NCI-H1092 (cell line): ENCODE measurements at places on chromosomes 12 and 14.

GRCh38 chr12:52632656-52633055 is 14.3 kb upstream of the KRT73 start:
- no peak for DNase-seq

- peak; percentile 22 for DNase-seq
Measured at GRCh38 chr12:97556302-97556779, 93.7 kb downstream of the RMST start.

DNA sequence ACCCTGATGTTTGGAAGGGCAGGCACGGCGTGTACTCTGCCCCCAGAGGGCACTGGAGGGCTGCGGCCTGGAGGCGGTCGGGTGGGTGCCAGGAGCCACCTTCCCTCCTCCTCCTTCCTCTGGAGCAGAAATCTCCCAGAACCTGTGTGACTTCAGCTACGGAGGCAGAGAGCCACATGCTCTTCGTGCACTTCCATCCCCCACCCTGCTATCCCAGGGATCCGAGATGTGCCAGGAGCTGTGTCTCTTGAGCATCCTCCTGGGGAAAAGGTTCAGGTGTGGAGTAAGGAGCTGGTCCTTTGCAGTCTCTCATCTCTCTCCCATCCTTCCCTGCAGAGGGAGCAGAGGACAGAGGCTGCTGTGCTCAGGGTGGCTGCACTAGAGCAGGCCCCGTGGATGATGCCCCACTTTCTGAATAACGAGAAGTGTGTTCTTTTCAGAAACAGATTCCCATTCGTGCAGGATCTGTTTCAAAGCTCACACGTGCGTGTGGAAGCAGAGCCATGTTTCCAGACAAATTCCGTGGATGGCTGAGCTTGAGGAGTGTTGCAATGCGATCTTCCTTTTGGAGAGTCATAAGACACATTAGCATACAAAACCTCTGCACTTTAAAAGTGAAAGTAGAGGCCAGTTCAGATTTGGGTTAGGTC is 162.9 kb downstream of the ADGRD1 start:
- DNase-seq: no peak

DNA sequence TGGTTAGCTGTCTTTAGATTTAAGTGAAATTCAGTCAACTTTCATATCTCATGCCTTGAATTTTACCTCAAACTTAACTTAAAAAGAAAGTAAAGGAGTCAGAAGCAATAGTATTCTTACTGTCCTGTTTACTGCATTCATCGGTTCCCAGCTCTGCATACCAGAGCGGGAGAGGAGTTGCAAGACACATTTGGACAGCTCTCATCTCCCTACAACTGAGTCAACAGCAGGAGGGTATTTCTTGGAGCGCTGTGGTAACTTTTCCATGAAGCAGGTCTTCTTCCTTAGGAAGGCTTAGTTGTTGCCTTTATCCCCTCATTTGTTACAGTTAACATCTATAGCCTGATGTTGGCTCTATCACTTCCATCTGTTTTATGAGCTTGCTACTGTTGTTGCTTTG is 65.1 kb downstream of the TRMT5 start:
- DNase-seq: no peak

DNA sequence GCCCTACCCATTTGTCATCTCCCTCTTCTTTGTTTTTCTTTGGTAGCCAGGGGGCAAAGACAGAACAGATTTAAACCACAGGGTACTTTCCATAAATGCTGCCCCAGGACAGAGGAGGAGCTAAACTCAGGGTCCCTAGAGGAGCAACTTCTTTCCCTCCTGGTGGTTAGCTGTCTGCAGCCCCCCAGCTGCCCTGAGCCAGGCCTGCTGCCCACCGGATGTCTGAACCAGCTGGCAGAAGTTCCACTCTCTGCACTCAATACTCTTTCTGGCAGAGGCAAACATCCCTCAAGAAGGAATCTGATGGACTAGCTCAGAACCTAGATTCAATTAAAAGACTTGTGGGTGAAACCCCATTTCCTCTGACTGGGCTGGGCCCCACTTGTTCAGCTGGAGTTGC is 10.7 kb downstream of the VDR start:
- no peak for DNase-seq

- DNase-seq: no peak
Measured at GRCh38 chr12:10705655-10706054, 17.5 kb downstream of the YBX3 start.

- no peak for DNase-seq
Measured at GRCh38 chr12:22313963-22314330, 20.6 kb downstream of the ST8SIA1 start.

DNA sequence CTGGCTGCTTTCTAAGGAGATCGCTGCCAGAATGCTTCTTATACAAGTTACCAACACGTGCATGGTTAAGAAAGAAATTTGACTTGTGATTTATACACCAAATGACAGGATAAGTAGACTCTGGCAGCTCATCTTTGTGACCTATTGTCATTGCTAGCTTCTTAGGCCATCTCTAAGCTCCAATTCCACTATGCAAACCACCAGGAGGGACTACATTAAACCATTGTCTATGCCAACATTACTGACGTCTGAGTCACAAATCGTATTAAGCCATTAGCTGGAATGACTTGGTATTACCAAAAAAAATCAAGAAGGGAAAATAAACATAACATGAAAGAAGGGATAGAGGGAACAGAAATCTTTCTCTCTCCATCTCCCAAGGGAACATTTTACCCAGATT is 15.8 kb upstream of the VPS33A start:
- DNase-seq: no peak

DNA sequence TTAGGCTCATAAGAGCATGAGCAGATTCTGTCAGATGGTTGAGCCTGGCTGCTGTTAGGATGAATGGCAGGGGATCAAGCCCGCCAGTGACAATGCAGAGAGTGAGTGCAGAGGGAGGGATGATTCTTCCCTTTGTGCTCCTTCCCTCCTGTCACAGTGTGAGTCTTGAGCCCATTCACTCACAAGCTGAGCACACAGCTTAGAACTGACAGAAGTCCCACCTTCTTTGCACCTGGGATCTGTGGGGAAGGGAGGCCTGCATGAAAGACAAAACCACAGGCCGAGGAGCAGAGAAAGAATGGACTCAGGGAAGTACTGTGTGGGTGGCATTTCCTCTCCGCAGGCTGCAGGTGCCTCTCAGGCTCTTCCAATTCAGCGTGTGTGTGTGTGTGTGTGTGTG is 160.6 kb downstream of the KCNA5 start:
- DNase-seq: no peak

GRCh38 chr14:59176765-59177164 is 11.7 kb upstream of the DAAM1 start:
- DNase-seq: no peak

DNA sequence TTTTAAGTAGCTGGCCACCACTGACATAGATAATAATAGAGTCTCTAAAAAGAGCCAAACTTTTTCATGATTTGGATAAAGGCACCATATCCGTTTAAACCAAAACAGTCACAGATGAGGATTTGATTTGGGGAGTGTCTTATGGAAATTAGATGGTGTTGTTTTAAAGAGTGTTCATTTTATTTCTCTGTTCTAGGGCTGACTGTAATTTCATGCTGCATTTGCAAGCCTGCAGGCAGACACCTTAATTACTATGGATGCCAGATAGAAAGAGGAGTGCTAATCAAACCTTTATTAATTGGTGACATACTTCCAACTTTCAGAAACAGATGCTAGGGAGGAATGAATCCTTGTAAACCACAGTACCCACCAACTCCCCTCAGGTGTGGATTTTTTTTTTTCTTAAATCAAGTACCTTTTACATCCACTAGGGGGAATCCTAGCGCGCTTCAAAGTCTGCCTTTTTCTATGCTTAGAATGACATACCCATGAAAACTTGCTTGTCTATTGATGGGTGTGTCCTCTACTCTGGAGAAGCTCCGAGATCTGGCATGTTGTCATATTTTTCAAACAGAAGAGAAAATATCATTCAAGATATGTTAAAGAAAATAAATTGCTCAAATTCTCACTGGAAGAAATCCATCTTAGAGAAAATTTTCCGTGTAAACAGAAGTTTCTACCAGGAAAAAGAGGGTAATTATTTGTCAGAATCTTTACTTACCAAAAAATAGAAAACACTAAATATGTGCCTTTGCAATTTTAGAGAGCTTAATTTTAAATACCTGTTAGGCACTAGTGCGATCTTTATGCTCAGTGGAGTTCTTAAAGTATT is 14.2 kb upstream of the PLXNC1 start:
- peak; percentile 7 for DNase-seq

GRCh38 chr12:20101046-20101445 is 267.3 kb upstream of the PDE3A start:
- no peak for DNase-seq

- no peak for DNase-seq
Measured at GRCh38 chr14:59098377-59098776, 90.1 kb upstream of the DAAM1 start.

- DNase-seq: no peak
Measured at GRCh38 chr12:43728117-43728516, 30.5 kb downstream of the PUS7L start.

DNA sequence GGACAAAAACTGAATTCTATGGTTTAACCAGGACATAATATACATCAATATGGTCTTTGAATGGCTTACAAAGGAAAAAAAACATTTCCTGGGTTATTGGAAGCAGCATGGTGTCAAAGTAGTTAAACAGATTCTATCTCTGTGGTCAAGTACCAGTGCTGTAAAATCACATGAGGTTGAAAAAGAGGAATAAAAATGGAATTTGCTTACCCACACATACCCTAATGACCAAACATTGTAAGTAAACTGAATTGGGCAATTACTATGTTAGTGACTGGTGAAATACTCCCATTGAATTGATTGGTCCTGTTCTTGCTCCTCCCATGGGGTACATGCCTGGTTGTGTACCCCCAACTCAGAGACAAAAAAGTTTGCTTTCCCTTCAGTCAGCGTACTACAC is 19.6 kb downstream of the IFNG start:
- no peak for DNase-seq

DNA sequence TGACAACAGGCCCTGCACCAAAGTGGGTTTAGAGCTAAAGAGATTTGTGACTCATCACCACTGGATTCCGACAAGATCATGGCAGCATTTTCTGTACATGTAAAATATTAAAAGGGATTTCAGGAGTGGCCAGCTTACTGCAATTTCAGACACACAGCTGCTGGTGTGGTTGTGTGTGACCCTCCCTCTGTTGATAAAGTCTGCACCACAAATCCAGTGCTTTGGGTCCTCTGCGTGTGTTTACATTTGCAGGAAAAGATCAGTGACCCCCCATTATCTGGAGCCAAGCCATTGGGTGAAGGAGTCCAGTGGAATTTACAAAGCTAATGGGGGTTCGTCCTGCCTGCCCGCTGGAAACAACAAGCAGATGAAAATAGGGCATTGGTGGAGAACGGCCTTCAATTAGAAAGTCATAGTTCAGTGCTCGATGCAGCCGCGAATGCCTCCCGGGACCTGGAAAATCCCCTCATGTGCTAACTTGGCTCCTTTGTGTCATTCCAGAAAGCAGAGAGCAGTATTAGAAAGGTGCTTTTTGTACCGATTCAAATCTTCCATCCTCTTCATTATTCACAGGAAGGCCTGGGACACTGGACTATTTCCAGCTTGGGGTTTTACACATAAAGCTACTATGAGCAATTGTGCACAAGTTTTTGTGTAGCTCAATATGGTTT is 188.5 kb upstream of the TMEM132C start:
- no peak for DNase-seq

DNA sequence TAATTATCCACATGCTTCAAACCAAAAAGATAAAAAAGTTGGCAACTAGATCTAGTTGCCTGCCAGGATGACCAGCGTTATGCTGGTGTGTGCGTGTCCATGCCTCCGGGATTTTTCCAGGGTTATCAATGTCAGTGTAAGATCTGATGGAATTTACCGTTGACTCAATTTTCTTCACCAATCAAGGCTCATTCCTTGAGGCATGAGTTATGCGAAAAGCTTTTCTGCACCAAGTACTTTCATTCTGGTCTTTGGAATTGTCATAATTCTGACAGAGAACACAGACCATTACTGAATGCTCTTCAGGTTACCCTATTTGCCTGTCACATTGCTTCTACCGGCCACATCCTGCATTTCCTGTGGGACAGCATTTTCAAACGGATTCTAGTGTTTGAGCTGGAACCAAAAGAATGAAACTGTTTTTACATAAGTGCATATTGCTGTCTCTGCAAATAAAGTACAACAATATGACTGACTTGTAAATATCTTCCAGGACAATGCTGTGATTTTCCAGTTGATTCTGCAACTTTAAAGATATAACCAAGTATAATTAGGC is 91.8 kb downstream of the DUSP16 start:
- DNase-seq: no peak

DNA sequence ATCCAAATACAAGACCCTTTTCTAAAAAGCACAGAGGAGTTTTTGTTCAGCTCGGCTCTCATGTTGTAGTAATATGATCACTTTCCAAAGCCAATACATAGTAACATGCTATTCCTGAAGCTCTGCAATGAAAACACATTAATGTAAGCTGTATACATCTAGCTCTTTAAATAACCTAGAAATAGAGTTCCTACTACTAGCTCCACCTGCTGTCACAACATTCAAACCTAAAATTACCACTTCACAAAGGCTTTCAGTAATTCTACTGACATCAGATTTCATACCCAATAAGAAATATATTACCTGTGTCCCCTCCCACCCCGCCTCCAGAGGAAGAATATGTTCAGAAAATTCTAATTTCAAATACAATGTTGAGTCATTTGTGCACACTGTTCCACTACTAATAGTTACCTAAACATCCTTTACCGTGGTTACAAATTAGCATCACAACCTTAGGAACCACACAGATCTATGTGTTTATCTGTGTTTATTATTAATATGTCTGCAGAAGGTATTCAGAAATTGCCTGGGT is 17.8 kb downstream of the EFCAB11 start:
- no peak for DNase-seq

DNA sequence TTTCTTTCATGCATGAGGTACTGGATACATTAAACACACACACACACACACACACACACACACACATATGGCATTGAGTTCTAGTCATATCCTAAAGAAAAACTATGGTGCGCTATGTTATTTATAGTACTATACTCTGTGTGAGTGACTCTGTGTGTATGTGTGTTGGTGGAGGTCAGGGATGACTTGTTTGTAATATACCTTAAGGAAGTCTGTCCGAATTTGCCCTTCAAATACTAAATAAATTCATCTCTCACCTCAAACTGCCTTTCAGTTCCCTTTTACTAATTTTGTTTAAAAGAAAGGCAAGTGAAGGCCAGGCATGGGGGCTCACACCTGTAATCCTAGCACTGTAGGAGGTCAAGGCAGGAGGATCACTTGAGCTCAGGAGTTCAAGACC is 2.1 kb upstream of the AKAP5 start:
- DNase-seq: no peak

- no peak for DNase-seq
Measured at GRCh38 chr12:116609319-116610114, 50.3 kb downstream of the MAP1LC3B2 start.

GRCh38 chr14:67360470-67361206 is 510 bp downstream of the EIF2S1 start:
- DNase-seq: no peak

GRCh38 chr12:121793440-121793837 is at the start of gene RHOF:
RHOF (minus strand) TSS chr12:121793688; CDS start chr12:121793633, 55 bp downstream.
- no peak for DNase-seq

DNA sequence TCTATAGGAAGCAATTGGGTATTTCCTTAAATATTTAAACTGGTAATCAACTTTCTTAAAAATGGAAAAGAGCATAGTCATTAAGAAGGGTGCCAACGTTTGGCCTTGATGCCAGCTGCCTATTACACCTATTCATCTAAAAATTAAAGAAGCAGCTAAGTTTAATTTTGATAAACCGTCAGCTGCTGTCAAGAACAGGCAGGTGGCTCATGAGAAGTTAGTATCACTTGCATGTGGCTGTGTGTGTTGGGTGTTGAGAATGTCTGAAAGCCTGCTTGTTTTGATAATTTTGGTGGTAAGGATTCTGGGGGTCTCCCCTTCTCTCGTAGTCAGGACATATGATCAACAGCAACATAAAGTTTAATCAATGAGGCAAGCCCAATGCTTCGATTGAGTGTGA is 6.5 kb downstream of the GLRX5 start:
- DNase-seq: no peak
